Neural crest cell (in vitro differentiated cells): ENCODE measurements at places on chromosomes 6 and 20.

GRCh38 chr20:6558341-6558740, 209.1 kb upstream of the BMP2 start:
- DNase-seq: no peak

DNA sequence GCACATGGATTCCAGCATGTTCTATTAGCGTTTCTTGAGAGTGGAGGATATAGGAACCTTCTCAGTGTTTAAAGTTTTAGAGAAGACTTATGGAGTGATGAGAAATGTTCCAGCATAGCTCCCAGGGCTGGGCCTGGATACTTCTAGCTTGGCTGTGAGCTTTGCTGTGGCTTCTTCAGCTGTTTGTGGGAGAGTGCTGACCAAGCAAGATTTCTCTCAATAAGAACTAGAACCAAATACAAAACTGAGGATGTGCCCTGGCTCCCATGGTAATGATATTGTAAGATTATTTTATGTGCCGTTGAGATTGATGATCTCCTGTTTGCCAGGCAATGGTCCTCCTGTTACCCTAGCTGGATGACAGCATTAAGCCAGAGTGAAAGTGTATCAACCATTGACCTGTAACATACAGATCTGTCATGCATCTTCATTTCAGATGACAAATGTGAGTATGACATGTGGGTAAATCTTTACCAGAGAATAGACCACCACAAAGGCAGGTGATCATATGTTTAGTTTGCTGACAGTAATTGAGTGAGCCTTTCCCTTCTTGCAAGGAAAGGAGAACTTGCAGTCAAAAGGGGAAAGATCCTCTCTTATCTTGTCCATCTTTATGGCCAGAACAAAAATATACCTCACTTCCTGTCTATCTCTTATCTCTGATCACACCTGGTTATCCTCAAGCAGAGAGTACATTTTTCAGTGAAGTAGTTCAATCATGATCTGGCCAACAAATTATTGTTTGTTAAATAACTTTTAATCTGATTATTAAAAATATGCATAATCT, 180.1 kb downstream of the SLC24A3 start:
- DNase-seq: no peak

- no peak for DNase-seq
Measured at GRCh38 chr20:12531626-12532025, 477.1 kb upstream of the SPTLC3 start.

DNA sequence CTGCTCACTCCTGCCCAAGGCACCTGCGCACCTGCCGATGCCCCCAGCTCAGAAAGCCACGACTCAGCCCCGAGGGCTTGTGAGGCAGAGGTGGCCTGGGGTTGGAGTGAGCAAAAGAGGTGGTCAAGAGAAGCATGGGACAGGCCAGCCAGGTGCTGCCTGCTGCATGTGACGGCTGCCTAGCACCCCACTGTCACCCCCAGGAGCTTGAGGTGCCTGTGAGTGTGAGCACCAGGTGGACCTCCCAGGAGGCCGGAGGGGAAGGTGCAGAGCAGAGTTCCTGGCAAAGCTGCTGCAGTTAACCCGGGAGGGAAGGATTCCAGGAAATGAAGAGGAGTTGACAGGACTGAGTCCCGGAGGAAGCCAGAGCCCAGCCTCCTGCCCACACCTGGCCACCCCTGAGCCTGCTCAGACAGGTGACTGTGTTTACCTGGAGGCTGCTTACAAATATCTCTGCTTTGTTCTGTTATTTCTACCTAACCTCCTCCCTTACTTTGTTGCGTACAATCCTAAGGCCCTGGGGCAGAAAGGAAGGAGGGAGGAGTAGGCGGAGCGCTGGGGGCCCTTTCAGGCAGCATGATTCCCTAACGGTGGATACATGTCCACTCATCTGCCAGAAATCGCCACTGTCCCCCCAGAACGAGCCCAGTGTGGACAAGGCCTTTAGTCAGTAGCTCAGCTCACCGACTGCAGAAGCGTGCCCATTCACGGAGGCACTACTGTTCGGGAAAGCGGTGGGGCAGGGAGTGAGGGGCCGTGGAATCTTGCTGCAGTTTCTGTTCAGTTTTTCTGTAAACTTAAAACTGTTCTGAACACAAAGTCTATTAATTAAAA, 87.5 kb upstream of the MPC1 start:
- DNase-seq: no peak

- no peak for DNase-seq
Measured at GRCh38 chr20:33084722-33085121, 5.3 kb downstream of the BPIFB4 start.

GRCh38 chr20:37297066-37297736, 7.7 kb downstream of the MANBAL start:
- DNase-seq: no peak

DNA sequence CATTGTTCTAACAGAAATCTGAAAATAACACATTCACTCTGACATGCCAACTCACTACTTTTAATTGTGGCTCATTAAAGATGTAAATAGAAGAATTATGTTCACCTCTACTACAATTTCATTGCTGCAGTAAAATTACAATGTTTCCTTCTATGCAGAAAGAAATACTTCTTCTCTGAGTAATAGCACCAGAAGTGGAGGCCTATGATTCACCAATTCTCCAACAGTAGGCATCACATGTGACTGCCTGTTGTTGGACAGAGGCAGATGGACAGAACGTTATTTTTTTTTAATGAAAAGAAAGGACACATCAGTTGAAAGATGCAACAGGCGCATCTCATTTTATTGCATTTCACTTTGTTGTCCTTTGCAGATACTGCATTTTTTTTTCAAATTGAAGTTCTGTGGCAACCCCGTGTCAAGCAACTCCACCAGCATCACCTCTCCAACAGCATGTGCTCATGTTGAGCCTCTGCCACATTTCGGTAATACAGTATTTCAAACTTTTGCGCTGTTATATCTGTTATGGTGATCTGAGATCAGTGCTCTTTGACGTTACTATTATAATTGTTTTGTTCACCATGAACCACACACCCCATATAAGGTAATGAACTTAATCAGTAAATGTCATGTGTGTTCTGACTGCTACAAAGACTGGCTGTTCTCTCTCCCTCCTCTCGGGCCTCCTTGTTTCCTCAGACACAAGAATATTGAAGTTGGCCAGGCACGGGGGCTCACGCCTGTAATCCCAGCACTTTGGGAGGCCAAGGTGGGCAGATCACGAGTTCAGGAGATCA, 121.4 kb downstream of the ATXN1 start:
- DNase-seq: no peak

DNA sequence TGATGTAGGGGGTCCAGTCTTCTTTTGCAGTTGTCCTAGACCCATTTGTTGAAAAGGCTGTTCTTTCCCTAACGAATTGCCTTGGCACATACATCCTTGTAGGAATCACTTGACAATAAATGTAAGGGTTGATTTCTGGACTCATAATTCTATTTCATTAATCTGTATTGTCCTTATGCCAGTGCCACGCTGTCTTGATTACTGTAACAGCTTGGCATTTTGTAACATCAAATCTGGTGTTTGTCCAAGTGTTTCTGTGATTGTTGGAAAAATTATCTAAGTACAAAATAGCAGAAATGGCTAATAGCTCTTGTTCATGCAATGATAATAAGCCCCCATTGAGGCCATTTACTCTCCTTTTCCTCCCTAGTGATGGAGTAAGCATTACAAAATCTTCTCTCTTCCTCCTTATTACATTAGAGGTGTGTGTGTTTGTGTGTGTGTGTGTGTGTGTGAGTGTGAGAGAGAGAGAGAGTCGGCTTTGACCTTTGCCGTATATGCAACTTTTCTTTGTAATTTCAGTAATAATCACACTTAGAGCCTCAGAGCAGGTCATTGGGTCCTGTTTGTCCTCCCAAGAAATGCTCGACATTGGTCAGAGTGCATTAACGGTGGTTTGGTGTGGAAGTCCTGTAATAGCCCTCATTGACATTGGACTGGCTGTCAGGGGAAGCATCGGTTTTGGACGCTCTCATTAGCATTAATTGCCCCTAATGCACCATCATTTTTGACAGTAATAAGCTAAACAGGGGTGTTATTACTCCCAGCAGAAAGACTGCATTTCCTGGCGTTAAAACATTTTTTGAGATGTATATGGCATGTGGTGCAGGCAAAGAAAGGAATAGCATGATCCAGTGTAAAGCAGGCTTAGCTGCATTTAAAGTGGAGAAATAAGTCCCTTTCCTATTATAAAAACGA, 40.7 kb upstream of the MROH8 start:
- no peak for DNase-seq

DNA sequence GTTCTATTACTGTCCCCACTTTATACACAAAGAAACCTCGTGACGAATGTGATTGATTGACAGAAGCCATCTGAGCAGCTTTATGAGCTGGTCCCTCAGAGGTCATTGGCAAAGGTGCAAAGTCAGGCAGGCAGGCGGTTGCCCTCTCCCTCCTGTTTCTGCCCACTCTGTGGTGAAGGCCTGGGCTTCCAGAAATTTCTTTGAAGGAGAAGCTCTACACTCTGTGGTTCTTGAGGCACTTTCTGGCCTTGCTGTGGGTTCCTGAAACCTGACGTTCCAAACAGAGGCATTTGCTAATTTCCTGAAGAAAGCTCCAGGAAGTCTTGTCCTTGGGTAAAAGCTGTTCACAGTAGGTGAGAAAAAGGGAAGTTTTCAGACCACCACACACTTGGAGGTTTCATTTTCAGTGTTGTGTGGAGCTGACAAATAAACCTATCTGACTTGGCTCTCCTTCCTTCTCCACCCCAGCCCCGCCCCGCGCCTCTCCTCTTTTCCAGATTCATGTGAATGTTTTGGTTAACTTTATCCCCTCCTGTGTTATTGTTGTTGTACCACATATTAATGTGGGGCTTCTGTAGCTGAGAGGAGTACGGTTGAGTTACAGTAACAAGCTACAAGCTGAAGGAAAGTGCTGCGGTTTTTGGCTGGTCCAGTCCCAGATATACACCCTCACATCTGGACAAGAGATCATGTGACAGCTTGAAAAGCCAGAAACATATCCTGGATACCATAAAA, 274.1 kb downstream of the CLIC5 start:
- DNase-seq: no peak

- DNase-seq: no peak
Measured at GRCh38 chr6:79762370-79762769, 131.2 kb downstream of the SH3BGRL2 start.
